ENCODE measurements at places on chromosomes 12 and 14.

- DNase-seq: no peak
Observed at GRCh38 chr12:34379142-34379541, 356.8 kb downstream of the ALG10 start.

DNA sequence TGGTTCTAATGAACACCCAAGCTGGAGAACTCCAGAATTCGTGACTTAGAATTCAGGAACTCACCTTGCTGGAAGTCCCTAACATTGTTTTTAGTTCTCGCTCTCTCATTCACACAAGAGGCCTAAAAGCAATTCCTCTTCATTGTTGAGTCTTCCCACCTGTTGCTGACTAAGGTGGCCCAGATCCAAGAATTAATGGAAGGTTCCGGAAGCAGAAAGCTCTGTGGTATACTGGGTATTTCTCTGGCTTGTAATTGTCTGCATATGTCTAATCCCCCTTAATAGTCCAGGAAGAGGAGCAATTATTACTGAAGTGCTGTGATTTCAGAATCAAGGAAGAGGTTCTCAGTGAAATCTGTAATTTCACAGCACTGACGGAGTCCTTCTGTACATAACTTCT, 31.4 kb downstream of the TMEM233 start:
- no peak for DNase-seq

- DNase-seq: no peak
Observed at GRCh38 chr12:100699209-100699608, 95.4 kb upstream of the ANO4 start.

- DNase-seq: peak; percentile 9
Observed at GRCh38 chr14:52124791-52125684, 56.2 kb upstream of the NID2 start.

DNA sequence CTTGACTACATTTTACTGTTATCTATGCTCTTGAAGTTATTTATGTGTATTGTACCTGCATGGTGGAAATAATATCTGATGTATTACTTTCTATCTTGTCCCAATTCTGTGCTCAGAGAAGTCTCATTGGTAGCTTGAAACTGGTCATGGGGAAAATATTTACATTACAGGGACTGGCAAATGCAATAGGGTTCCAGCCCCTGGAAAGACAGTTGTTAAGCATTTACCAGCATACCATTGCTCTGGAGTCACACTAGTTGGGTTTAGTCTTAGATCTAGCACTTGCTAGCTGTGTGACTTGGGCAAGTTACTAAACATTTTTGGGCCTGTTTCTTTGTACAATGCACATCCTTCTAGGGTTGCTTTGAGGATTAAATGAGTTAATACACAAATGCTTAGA, 86.3 kb upstream of the NRXN3 start:
- DNase-seq: no peak

- DNase-seq: no peak
Observed at GRCh38 chr12:109542014-109542413, 31.3 kb downstream of the MMAB start.

GRCh38 chr14:21032326-21033132, 2.1 kb downstream of the RNASE13 start:
- DNase-seq: no peak

- no peak for DNase-seq
Observed at GRCh38 chr14:26427097-26427496, 170.7 kb downstream of the NOVA1 start.

- peak; percentile 8 for DNase-seq
Observed at GRCh38 chr12:68932128-68932960, 627 bp downstream of the CPM start.

GRCh38 chr12:69055280-69055679, 122.3 kb upstream of the CPM start:
- DNase-seq: no peak

DNA sequence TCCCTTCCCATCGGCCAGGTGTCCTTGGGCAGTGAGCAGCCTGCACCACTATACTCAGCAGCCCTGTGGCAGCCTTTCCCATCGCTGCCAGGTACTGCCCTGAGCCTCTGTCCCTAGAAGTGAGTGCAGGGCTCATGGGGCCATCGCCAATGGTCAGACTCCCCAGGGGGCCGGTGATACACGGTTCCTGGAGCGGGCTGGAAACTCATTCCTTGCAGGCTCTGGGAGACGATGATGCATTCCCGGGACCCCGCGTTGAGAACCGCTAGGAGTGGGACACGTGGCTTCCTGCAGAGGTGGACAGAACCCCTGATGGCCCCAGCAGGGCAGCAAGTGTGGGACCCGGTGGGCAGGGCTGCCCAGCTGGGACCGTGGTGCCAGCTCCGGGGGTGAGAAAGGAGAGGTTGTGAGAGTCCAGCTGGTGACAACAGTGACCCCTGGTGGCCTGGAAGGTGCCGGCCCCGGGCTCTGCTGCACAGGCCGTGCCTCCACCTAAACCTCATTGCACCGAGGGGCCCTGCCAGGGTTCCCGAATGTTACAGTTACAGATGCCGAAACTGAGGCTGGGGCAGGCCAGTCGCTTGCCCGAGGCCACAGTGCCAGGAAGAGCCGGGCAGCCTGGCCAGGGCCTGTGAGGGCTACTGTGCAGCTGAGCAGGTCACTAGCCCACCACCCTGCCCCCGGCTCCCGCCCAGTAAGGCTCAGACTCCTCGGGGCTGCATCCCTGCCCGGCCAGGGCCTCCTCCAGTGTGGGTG, 33.8 kb downstream of the FBRSL1 start:
- peak; percentile 76 for DNase-seq

- DNase-seq: no peak
Observed at GRCh38 chr12:77131977-77132490, 66.7 kb upstream of the E2F7 start.

- peak; percentile 80 for DNase-seq
Observed at GRCh38 chr14:53109105-53110041, 43.8 kb downstream of the DDHD1 start.

DNA sequence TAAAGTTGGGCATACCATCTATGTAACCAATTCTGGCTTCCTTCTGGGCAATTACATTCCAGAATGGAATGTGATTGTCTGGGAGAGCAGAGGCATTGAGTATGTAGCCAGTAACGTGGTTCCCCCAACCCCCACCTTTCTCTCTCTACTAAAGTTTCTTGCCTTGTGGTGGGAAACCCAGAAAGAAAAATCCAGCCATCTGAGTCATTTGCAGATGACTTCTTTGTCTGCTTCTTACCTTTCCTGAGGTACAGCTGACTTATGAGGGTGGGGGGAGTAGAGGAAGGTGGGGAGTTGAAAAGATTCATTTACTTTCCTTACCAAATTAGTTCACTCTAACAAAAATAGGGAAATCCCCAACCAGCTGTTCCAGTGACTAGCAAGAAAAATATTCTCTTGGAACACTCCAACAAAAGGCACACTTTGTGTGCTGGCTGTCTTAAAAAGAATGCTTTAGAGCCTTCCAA, 112.1 kb upstream of the FRMD6 start:
- DNase-seq: no peak

- no peak for DNase-seq
Observed at GRCh38 chr12:20339060-20339459, 29.3 kb upstream of the PDE3A start.
